Mesothelial cell of epicardium (in vitro differentiated cells): ENCODE measurements at places on chromosomes 4 and X. TPM values are rescaled to one million over a fixed set of nuclear protein-coding genes. Genes with fewer than 3 reads are reported as not detected.

The BANK1 gene
- 0.63 to 0.87 TPM (median 0.82 TPM) in 3 replicates for total RNA-seq

The TMPRSS11B gene
- not detected in 3 replicates for total RNA-seq

The LRCH2 gene
- total RNA-seq, result 29.1 to 29.5 TPM (median 29.4 TPM) in 3 replicates

The PRAF2 gene
- total RNA-seq, result 30.5 to 32.0 TPM (median 31.7 TPM) in 3 replicates

The NAA11 gene
- total RNA-seq, result not detected in 3 replicates

The CXCL5 gene
- 0.22 to 0.45 TPM (median 0.38 TPM) in 3 replicates for total RNA-seq

The STEEP1 gene
- total RNA-seq, result 21.6 to 24.9 TPM (median 22.3 TPM) in 3 replicates

The XAGE2 gene
- total RNA-seq, result 15.3 to 23.0 TPM (median 22.5 TPM) in 3 replicates

The DCAF4L1 gene
- 0.09 to 0.11 TPM in 2 of 3 replicates, not detected in the other for total RNA-seq

The ATOH1 gene
- not detected in 3 replicates for total RNA-seq

The GABRG1 gene
- 0.18 to 0.22 TPM (median 0.20 TPM) in 3 replicates for total RNA-seq

The ADRA2C gene
- 1.8 to 2.1 TPM (median 1.9 TPM) in 3 replicates for total RNA-seq

The TBC1D25 gene
- 13.9 to 15.4 TPM (median 15.3 TPM) in 3 replicates for total RNA-seq

The NSD2 gene
- total RNA-seq, result 109 to 119 TPM (median 115 TPM) in 3 replicates

The ANOS1 gene
- 3.7 to 5.1 TPM (median 4.3 TPM) in 3 replicates for total RNA-seq

The UNC5C gene
- total RNA-seq, result 76.7 to 77.9 TPM (median 77.1 TPM) in 3 replicates

The TCEAL7 gene
- 16.6 to 21.4 TPM (median 20.2 TPM) in 3 replicates for total RNA-seq

The ARSD gene
- total RNA-seq, result 54.5 to 55.6 TPM (median 55.5 TPM) in 3 replicates

The PARM1 gene
- total RNA-seq, result 12.6 to 13.9 TPM (median 13.6 TPM) in 3 replicates

The GK gene
- 7.5 to 8.2 TPM (median 8.0 TPM) in 3 replicates for total RNA-seq

The TLR2 gene
- total RNA-seq, result 2.4 to 3.0 TPM (median 2.9 TPM) in 3 replicates

The GPC4 gene
- 43.4 to 46.9 TPM (median 44.8 TPM) in 3 replicates for total RNA-seq

The FGG gene
- 1.0 to 2.5 TPM (median 1.6 TPM) in 3 replicates for total RNA-seq
